ENCODE measurements at places on chromosomes 4 and X.

DNA sequence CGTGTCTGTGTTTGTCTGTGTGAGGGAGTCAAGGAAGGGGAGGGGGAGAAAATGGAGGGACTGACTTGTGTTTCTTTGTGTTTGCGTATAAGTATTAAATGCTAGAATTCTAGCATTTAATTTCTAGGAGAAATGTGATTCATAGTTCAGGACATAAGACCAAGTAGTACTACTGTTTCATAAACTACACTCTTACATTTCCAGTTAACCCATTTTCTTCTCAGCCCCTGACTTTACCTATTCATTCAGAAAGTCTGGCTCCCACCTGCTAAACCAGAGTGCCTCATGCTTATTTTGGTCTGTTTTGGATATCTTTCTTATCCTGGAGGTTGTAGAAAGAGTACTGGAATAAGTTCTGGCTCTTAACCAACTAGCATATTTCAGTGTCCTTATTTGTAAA is 14.2 kb downstream of the EDA start:
- DNase-seq = no peak

DNA sequence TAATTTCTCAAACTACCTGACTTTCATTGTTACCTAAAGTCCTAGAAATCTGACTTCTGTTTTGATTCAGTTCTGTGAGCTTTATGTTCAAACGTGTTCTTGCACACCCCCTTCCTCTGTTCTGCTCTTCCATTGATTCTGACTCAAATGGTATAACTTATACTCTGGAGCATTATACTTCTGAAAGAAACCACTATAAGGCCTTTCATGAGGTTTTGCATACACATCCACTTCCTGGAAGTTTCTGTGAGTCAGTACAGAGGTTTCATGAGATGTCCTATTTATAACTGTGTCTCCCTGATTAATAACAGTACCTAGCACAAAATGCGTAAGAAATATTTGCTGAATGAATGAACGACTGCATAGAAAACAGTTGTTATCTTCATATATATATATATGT is 540.2 kb upstream of the CT83 start:
- DNase-seq = no peak

DNA sequence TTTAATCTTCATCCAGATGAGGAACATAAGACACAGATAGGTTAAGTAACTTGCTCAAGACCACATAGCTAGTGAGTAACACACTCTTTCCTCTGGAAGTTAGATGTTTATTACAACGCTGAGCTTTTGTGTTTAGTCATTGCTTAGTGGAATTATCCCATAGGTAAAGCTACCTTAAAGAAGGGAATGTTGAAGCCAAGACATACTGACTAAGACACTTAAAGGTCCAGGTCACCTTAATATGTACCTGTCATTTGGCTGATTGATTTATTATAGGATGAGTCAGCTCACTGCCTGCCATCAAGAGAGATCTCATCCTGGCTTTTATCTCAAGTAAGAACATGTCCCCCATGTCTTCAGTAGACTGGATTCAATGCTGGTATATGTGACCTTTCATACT is 53.4 kb downstream of the KDR start:
- DNase-seq = no peak

GRCh38 chr4:52824603-52825459 is 37.3 kb upstream of the RASL11B start:
- no peak for DNase-seq

DNA sequence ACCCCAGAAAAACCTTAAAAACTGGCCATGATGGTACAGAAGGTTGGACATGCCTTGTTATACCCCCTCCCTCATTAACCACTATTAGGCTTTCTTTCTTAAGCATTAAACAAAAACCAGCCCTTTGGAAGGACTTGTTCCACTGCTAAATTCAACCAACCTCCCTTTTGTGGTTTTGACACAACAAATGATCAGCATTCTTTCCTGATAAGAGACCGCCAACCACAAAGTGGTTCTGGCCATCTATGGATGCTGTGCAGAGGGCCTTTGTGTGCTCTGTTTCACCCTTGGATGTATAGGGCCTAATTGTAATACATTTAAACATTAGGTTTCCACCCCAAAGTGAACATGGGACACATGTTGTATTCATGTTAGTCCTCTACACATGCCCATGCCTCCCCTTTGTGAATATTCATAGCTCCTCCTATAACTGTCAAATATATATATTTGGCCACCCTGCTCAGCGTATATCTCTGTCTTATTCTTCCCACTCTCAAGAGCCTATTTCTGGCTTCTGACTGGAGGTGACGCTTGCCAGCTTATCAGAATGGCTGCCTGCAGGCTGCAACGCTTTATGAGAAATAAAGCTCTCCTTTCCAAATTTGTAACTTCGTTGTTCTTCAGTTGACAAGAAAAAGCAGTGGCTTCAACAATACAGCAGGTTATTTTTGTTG is 126.6 kb downstream of the NPNT start:
- no peak for DNase-seq

DNA sequence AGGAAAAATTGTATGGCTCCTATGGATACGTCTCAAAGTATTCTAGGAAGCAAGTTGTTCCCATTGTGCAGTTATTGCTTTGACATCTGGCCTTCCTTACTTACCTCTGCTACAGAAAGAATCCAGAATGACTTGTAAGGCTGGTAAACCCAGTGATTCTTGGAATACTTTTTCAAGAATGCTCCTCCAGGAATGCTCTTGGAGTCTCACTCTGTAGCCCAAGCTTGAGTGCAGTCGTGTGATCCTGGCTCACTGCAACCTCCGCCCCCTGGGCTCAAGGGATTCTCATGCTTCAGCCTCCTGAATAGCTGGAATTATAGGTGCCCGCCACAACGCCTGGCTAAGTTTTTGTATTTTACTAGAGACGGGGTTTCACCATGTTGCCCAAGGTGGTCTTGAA is 38.1 kb downstream of the GAB1 start:
- no peak for DNase-seq

- no peak for DNase-seq
These were observed 185.0 kb downstream of the PTTG2 start for GRCh38 chr4:38145033-38145678.

DNA sequence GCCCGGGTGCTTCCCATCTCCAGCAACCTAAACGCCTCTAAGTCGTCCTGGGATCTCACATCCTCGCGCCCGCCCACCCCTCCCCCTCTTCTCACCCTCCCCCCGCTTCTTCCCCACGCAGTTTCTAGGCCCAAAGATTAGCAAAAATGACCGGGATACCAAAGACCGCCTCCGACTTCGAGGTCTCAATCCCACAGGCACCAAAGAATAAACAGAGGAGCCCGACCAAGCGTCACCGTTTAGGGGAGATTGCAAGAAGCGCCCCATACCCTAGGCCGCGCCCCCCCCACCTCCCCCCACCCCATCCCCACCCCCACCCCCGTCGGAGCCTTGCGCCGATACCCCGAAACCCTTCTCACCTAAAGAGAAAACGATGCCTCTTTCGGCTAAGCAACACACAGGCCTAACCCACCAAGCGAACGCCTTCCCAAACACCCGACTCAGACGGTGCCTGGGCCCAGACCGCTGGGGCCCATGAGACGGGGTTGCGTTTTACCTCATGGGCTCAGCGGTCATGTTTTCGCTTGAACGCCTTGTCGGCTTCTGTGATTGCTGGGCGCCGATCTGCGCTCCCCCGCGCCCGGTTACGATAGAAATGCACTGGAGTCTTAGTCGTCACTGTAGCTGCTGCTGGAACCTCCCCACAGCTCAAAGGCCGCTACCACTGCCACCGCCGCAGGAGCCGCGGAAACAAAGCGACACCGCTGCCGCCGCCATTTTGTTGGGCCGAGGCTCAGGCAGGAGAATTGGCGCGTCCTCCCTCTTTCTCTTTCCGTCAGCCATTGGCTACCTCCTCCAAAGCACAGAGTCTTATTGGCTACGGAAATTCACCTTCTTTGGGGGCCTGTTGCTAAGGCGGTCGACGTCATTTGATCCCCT is at the start of gene ATRX:
Gene ATRX (minus strand): TSS at position 731 of the 879 bp plus-strand sequence. CDS start 215 bp downstream, at position 516.
- DNase-seq = peak; percentile 60

- peak; percentile 50 for DNase-seq
These were observed 13.9 kb upstream of the ETDC start for GRCh38 chrX:135295238-135295943.

DNA sequence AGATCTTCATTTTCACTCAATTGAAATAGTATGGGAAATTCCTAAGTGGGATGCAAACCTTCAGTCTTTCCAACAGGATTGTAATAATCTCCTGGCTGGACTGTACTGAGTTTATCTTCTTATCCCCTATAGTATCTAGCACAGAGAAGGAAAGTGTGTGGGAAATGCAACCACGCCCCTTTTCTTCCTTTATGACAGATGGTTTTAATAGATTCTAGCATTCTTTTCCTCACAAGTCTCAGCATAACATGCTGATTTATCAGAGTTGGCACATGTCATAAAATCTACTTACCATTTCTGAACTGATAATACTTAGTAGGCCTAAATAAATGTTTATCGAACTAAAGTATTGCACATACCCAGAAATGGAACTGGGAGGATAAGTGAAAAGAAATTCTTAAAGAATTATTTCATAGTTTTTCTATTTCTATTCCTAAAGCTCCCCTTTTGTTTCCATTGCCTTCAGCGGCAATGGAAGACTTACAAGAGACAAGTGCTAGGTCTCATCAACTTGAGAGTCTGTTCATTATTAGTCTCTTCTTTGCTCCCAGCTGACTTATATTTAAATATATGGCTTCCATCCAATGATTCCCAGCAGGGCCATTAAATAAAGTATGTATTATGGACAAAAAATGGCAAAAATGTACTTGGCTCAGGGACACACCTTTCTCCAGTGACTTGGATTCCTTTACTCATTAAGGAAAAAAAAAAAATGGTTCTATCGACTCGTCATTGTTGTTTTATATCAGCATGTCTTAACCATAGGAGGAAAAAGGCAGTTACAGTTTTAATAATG is 484.5 kb downstream of the IL1RAPL1 start:
- no peak for DNase-seq

- DNase-seq = no peak
These were observed 20.2 kb upstream of the MRFAP1 start for GRCh38 chr4:6620296-6620695.

- no peak for DNase-seq
These were observed 46.0 kb downstream of the HSPA4L start for GRCh38 chr4:127828121-127828520.

- DNase-seq = no peak
These were observed 54.2 kb upstream of the GRID2 start for GRCh38 chr4:92249541-92249940.

DNA sequence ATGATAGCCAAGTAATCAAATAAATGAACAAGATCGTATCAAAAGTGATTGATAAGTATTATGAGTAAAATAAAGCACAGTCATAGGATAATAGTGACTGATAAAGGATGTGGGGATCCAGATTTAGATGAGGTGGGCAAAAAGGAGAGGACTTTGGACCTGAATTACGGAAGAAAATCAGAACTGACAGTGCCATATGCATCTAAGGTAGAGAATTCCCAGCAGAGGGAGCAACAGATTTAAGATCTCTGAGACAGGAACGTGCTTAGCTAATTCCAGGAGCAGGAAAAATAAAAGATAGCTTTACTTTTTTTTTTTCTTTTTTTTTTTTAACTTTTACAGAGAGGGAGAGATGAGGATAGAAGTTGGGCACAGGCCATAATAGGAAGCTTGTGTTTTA is 189.9 kb downstream of the NWD2 start:
- no peak for DNase-seq

GRCh38 chr4:147790412-147790811 is 58.5 kb downstream of the ARHGAP10 start:
- DNase-seq = no peak

DNA sequence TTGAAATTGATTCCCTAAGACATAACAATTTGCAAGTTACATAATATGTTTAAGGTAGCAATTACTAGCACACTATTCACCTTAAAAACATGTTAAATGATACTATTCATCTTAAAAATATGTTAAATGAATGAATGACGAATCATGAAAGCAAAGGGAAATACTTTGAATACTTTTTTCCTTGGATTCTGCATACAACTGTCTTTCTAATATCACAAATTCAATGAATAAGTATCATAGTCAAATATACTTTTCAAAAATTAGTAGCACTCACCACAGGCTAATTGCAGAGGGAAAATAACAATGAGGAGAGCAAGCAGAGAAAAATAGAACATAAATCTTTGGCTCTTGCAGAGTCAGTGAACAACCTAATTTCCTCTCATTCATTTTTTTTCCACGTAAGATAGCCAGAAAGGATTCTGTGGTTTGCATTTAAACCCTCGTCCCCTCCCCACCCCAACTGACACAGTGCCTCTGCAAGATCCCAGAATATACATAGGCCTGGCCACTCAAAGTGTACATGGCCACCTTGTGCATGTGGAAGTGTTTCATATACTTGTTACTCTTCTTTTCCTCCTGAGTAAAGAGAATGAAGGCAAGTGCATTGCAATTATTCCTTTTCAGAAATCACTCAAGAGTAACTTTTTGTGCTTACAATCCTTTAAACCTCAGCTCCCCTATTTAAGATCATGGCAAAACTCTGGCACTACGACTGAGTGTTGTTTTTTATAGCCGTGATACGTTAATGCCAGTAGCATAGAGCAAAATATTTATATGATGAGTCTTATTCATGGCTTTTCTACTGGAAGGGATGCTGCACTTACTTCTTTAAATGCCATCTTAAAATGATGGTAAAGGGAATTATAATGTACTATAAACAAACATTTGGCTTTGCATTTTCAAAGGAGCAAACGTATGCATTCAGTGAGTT is 236.4 kb downstream of the PDGFC start:
- DNase-seq = no peak

GRCh38 chrX:150856101-150856500 is 42.4 kb downstream of the CD99L2 start:
- no peak for DNase-seq

DNA sequence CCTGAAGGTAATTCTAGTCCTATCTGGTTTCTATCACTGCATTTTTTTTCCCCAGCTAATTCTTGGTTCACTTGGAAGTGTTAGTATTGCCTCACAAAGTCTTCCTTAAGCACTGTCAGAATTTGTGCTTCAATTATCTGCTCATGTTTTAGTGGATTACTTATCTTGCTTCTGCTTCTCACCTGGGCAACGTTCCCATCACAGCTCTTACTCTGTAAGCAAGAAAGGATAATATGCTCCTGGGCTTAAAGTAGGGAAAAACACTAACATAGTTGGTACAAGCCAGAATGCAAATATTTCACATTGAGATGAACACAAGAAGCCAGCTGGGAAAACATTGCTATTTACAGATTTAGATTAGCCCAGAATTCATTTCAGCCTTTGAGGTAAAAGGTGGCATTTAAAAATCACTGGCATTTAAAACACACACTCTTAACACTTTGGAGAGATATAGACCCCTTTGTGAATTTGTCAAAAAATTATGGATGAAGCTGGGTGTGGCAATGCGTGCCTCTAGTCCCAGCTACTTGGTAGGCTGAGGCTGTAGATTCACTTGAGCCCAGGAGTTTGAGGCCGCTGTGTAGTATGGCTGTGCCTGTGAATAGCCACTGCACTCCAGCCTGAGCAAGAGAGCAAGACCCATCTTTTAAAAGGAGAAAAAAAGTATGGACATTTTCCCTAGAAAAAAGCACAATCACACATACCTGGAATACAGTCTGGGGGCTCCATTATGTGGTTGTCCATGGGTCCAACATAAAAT is 6.6 kb upstream of the PTPN13 start:
- no peak for DNase-seq

All from activated CD4-positive, alpha-beta T cell treated with anti-CD3 and anti-CD28 coated beads for 4 hours (primary cell).